Activated T-helper 1 cell treated with anti-CD3 and anti-CD28 coated beads, Interleukin-12 subunit alpha, Interleukin-12 subunit beta, Interleukin-2, Interleukin-4 antibody, amounts not matched to agents 30 ng/mL and 10 ng/mL and 1 ng/mL, durations not matched to agents 14 hours and 24 hours and 36 hours (primary cell): ENCODE measurements at places on chromosomes 3 and 15.

GRCh38 chr3:17092583-17092933 is 207.8 kb downstream of the PLCL2 start:
- DNase-seq, result no peak

DNA sequence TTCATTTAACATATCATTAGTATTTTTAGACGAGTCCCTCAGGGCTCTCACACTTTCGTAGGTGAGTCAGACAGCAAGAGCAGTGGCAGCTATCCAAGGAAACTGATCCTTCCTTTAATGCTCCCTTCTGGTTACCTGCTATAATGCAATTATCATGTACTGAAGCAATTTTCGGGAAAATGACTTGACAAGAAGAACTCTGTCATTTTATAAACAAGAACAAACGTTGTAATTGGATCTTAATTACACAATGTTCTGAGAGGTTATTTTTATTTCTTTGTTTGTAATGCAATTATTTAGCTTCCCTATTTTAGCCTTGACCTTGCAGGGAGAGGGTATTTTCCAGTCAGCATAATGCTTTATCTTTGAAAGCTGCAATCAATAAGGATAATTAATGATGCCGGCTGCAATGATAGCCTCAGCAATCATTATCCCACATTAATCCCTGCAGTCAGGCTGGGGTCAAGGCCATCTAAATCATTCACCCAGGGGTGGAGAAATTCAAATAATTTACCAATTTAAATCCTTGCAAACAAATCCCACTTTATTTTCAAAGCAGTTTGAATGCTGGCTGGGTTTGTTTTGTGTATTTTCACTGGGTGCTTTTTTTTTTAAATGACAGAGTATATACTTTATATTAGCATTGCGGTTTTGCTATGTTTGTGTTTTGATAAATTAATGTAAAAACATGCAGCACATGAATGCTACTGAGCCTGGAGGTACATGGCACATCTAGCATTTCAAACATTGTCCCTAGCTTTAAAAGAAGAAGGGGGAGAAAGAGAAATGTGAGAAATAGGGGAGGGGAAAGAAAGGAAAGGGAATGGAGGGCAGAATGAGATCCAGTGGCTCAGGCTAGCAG is 249.9 kb downstream of the SHOX2 start:
- no peak for DNase-seq

DNA sequence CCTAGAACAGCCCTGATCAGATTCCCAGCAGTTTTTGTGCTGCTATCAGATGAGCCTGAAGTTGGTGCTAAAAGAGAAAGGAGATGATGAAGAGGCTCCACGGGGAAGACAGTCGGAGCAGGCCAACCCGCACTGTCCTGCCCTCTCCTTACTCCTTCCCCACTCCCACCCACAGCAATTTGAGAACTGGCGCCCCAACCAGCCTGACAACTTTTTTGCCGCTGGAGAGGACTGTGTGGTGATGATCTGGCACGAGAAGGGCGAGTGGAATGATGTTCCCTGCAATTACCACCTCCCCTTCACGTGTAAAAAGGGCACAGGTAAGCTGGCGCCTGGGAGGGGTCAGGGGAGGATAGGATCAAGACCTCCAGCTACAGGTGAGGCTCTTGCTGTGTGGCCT is 22.6 kb downstream of the HAPLN3 start:
- no peak for DNase-seq

DNA sequence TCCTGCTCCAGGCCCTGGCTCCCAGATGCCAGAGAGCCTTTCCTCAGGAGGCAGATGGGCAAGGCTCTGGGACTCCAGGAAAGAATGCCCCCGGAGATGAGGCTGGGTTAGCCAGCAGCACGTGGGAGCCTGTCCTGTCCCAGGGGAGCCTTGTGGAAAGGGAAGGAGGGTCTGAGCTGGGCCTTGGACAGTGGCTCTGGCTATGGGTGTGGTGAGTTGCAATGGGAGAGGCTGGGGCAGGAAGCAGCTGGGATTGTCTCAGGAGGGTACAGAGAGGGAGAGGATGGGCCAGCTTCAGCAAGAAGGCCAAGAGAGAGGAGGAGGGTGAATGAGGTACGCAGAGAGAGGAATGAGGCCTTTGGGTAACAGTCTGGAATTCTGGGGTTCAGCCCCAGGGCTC is 17.4 kb upstream of the CACNA2D2 start:
- no peak for DNase-seq

GRCh38 chr3:161474741-161475140 is 21.9 kb upstream of the OTOL1 start:
- DNase-seq, result no peak

GRCh38 chr15:92803852-92804609 is 96.1 kb upstream of the CHD2 start:
- DNase-seq, result peak; percentile 59

- no peak for DNase-seq
Observed at GRCh38 chr3:188053036-188053340, 101.0 kb upstream of the LPP start.

DNA sequence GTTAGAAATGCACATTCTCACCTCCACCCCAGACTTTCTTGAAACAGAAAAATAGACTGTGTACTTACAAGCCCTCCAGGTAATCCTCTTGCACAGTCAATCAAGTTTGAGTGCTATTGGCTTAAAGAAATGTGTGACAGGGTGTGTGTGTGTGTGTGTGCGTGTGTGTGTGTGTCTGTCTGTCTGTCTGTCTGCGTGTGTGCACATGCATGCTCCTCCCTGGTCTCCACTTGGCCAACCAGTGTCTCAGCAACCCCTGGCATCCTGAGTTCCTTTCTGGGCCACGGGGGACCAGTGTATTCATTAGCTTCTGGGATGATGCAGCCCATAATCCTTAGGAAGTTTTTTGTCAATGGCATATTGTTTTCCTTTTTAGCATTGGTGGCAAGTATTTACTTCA is 128.8 kb upstream of the IL12A start:
- DNase-seq, result no peak

DNA sequence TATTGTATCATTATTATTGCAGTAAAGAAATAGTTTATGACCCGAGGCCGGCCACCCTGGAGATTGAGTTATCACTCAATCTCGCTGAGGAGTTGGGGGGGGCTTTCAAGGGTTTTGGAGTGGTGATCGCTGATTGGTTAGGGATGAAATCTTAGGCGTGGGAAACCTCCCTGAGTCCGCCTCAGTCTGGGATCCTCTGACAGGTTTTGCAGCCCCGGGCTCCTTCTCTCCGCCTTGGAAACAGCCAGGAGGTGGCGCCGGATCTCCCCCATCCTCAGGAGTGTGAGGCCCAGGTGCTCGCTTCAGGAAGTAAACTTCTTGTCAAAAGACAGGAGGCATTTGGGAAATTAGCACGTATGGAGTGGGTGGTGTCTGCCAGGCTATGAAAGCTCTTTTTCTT is 41.1 kb upstream of the SEC61A1 start:
- no peak for DNase-seq

- no peak for DNase-seq
Observed at GRCh38 chr3:69639851-69640250, 99.4 kb upstream of the MITF start.

GRCh38 chr3:48187579-48188265 is 495 bp downstream of the CDC25A start:
- no peak for DNase-seq

DNA sequence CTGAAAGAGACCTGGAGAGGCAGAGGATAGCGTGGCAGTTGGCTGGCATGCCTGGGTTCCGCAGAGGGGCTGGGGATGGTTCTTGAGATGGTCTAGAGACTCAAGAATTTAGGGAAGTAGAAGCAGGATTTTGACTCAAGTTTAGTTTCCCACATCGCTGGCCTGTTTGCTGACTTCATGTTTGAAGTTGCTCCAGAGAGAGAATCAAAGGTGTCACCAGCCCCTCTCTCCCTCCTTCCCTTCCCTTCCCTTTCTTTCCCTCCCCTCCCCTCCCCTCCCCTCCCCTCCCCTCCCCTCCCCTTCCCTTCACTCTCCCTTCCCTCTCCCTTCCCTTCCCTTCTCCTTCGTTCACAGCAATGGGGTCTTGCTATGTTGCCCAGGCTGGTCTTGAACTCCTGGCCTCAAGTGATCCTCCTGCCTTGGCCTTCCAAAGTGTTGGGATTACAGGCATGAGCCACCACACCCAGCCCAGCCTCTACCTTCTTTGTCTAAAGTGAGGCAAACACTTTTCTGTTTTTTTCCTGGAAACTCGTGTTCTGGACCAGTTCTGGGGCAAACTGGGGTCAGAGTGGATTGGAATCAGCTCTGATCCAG is 10.2 kb downstream of the CHRD start:
- no peak for DNase-seq

DNA sequence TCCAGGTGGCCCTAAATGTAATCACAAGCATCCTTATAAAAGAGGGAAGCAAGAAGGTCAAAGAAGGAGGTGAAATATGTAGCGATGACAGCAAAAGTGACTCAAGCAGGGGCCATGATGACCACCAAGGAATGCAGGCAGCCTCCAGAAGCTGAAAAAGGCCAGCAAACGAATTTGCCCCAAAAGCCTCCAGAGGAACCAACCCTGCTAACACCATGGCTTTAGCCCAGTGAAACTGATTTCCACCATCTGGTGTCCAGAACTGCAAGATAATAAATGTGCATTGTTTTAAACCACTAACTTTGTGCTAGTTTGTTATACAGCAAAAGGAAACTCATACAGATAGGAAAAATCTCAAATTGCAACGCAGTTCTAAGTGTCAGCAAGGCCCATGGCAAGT is 23.0 kb upstream of the RBSN start:
- DNase-seq, result no peak

DNA sequence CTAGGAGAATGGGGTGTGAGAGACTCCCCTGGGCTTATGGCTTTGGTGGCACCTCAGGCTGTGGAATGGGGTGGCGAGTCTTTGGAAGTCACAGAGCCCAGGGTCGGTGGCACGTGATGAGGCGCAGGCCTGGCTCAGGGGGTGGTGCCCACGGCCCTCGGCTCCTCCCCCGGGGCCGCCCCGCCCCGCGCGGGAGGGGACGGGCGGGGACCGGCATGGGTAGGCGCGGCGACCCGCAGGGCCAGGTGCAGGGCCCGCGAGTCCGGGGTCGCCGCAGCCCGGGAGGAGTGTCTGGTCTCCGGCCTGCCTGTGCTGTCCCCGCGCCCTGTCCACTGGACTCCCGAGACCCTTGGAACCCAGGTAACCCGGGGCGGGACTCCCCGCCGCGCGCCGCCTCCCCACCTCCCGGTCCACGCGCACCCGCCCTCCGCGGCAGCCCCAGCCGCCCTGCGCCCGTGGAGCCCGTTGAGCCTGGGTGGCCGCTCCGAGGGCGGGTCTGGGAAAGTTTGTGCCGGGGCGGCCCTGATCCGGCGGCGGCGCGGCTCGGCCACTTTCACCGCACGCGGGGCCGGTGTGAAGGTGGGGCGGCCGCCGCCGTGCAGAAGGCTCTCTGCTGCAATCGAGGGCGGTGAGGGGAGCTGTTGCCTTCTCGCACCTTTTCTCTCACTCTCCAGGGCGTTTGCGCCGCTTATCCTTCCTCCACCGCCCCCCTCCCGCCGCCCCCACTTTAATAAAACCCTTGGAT is at the start of gene PAQR5:
Gene PAQR5, plus strand, starts transcription at position 216 of the 745 bp plus-strand sequence. CDS start 61,169 bp downstream, outside the sequence.
- DNase-seq, result no peak

DNA sequence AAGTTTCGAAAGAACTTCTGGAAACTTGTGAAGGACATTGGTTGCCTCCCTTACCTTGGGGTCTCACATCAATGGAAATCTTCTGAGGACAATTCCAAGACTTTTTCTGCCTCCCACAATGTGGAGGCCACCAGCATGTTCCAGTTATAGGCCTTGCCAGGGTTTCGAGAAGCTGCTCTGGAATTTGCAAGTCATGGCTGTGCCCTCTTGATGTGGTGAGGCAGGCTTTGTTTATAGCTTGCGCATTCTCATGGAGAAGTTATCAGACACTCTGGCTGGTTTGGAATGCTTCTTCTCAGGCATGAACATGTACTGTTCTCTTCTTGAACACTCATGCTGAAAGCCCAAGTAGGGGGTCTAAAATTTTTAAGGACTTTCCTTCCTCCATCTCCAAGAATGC is 4.1 kb downstream of the CXCR6 start:
- DNase-seq, result no peak

- DNase-seq, result no peak
Observed at GRCh38 chr3:101954936-101955335, 105.6 kb downstream of the NFKBIZ start.

DNA sequence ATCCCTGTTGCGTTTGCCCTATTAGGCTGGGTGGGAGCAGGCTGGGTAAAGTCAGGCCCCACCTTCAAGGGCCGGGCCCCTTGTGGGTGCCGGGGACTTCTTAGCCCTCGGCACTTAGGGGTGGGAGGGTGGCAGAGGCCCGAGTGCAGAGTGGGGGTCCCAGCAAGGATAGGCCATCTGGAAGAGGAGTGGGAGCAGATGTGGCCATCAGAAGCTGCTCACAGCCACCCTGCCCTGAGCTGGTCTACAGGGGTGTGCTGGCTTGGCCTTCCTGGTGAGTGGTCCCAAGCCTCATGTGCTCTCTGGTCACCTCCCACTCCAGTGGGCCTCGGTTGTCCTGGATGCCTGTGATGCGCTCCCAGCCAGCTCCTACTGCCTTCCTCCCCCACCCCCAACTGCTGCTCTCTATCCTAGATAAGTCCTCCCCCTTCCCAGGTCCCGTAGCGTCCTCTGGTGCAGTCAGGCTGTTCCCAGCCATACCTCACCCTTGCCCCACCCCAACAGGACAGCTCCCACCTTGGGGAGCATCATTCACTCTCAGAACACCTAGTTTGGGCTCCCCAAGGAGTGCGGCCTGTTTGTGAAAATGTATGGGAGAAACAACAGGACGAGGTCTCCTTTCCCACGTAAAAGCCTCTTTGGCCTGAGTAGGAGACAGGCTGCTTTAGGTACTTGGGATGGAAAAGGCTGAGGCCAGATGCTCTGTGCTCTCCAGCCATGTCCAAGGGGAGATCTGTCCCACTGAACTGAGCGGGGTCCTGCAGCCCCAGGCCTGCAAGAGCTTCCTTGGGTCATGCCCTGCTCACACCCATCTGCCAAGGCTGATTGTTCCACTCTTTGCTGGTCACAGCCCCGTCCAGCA is 24.9 kb upstream of the PLXNA1 start:
- no peak for DNase-seq

GRCh38 chr3:186823386-186823785 is 17.1 kb upstream of the RFC4 start:
- no peak for DNase-seq

DNA sequence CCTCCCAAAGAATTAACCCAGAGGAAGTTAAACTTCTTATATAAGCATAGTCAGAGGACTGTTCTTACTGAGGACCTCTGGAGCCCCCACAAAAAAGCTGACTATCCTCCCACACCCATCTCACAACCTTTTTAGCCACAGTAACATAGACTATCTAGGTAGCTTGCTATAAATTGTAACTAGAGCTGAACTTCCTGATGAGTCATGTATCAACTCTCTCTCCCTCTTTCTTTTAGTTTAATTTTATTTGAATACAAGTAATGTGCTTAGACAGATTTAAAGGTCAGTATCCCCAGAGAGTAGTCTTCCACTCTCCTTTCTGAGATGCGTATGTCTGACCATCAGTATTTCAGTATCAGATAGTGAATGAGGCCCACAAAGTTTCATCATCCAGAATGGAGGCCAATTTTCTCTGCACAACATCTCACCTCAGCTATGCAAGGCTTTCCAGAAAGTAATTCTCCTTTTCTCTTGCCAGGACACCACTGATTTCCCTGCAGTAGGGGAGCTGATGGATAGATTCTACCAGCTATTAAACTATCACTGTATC is 104.0 kb upstream of the MYRIP start:
- no peak for DNase-seq
